MCF 10A (cell line): ENCODE measurements at places on chromosomes 13 and 19.

DNA sequence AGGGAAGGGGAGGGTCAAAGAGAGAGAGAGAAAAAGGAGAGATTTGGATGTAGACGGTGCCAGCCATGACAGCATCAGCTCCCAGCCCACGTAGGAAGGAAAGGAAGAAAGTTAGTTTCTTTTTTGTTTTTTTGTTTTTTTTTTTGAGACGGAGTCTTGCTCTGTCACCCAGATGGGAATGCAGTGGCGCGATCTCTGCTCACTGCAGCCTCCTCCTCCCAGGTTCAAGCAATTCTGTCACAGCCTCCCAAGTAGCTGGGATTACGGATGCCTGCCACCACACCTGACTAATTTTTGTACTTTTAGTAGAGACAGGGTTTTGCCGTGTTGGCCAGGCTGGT is 27.6 kb downstream of the ELL start:
- no peak for DNase-seq

- DNase-seq: no peak
Observed at GRCh38 chr19:15337202-15337601, 4.9 kb upstream of the BRD4 start.

GRCh38 chr13:71320452-71320851 is 546.6 kb downstream of the DACH1 start:
- DNase-seq: peak; percentile 28

DNA sequence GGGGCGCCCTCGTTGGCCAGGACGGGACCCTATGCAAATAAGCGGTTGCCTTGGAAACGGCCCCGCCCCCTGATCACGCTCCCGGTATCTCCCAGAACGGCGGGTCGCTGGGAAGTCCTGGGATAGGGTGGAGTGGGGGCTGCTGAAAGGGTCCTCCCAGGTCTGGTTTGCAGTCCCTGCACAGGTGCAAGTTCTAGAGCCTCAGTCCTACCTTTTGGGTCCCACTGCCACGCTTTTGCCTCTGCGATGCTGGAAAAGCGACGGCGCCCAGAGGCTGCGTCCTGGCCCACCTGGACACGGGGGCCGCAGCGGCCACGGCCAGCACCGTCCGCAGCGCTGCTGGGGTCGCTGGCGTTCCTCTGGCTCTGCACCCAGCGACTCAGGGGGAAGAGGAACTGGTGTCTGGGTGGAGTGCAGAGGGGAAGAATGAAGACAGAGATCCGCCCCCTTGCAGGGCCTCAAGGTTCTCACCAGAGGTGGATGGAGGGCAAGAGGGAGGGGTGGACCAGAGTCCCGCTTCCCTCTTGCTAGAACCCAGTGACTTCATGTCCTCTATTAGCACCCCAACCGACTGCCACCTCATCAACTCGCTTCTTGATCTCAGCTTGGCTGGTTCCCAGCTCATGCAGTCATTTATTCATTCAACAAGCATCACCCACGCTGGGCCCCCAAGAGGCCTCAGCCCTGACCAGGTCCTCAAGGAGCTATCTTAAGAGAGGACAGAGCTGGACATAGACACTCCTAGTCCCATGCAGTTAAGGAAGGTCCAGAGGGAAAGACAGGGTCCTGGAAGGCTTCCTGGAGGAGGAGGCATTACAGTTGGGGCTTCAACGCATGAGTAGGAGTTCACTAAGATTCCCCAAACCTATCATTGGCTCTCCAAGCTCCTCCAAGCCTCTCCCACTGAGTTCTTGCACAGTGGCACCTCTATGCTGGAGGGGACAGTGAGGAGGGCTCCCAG is at the start of gene LRRC25:
Gene LRRC25 (minus strand): TSS at position 381 of the 961 bp plus-strand sequence. CDS start 659 bp downstream, outside the sequence.
- no peak for DNase-seq

DNA sequence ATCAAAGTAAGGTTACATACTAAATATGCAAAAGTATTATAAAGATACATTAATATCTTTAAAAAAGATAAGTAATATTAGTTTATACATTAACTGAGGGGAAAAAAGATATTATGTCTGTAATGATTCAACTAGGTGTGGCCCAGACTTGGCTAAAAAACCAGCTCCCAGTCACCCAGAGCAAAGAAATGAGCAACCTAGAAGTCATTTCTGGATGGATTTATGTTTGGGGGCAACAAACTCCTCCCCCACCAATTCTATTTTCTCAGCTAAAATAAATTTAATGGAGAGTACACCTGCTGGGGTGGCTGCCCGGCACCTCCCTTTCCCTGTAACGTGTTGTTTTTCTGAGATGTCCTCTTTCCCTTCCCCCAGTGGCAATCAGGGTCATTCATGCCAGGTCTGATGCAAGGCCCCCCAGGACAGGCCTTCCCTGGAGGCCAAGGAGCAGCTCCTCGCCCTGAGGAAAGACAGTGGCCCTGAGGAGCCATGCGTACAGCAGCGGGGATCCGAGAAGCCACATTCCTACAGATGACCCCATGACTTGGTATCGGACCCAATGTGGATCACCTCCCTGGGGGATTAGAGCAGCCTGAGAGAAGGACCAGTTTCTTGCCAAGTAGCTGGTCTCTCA is 78.6 kb upstream of the DOCK9 start:
- DNase-seq: peak; percentile 18

DNA sequence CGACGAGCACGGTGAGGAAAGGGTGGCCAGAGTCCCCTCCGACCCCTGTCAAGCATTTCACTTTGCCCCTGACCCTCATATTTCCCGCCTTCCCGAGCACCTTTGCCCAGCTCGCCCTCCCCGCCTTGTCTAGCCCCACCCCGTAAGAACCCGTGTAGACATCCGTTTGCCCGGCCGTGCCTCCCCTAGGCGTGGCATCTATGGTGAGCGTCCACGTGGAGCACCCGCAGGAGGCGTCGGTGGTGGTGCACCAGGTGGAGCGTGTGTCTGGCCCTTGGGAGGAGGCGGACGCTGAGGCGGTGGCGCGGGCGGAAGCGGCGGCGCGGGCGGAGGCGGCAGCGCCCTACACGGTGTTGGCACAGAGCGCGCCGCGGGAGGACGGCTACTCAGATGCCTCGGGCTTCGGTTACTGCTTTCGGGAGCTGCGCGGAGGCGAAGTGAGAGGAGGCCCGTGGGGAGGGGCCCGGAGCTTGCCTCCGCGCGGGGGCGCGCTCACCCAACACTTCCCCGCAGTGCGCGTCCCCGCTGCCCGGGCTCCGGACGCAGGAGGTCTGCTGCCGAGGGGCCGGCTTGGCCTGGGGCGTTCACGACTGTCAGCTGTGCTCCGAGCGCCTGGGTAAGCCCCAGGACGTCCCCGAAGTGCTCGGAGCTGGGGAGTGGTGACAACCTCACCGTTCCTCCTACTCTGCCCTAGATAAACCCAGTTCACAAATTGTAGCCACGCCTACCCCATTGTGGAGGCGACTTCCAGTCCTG is 4.2 kb downstream of the LTBP4 start:
- DNase-seq: peak; percentile 94

GRCh38 chr13:114105521-114106225 is 26.8 kb downstream of the RASA3 start:
- DNase-seq: no peak

DNA sequence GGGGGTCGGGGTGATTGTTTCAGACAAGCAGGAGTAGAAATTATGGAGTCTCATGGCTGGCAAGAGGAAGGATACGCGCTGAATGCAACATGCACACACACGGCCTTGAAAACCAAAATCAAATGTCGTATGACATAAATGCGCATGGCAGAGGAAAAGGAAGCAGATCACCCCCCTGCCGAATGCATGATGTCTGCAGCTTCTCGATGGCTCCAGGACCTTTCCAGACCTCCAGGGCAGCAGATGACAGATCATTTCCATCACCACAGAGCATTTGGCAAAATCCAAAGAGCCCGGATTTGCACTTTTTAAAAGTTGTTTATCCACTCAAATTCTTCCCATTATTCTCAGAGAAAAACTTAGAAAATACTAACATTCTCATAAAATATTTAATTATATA is 211.7 kb downstream of the NHLRC3 start:
- DNase-seq: no peak

DNA sequence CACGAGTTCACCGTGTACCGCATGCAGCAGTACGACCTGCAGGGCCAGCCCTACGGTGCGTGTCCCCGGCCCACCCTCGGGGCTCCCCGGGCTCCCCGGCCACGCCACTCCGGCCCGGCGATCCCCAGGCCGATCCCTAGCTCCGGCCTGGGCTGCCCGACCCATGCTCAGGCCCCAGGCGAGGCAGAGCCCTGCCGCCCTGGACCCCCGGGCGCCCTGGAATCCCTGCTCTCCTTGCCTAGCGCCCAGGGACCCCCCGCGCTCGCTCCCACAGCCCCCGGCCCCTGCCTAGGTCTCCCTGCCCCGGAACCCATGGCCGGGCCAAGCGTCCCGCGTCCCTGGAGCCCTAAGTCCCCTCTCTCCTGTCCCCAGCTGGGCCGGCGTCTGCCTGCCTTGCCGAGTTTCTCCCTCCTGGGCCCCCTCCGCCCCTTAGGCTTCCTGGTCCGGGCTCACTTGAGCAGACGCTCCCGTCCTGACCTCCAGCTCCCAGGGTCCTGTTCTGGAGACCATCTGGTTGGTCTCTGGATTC is 494 bp downstream of the NCLN start:
- no peak for DNase-seq

DNA sequence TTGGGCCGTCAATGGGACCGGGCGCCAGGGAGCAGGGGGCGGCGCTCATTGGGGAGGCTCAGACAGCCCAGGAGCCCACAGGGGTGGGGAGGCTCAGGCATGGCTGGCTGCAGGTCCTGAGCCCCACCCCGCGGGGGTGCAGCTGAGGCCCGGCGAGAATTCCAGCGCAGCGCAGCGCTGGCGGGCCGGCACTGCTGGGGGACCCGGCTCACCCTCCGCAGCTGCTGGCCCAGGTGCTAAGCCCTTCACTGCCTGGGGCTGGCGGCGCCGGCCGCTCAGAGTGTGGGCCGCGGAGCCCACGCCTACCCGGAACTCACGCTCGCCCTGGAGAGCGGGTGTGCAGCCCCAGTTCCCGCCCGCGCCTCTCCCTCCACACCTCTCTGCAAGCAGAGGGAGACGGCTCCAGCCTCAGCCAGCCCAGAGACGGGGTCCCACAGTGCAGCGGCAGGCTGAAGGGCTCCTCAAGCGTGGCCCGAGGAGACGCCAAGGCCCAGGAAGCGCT is 1227.4 kb downstream of the PCDH17 start:
- no peak for DNase-seq

DNA sequence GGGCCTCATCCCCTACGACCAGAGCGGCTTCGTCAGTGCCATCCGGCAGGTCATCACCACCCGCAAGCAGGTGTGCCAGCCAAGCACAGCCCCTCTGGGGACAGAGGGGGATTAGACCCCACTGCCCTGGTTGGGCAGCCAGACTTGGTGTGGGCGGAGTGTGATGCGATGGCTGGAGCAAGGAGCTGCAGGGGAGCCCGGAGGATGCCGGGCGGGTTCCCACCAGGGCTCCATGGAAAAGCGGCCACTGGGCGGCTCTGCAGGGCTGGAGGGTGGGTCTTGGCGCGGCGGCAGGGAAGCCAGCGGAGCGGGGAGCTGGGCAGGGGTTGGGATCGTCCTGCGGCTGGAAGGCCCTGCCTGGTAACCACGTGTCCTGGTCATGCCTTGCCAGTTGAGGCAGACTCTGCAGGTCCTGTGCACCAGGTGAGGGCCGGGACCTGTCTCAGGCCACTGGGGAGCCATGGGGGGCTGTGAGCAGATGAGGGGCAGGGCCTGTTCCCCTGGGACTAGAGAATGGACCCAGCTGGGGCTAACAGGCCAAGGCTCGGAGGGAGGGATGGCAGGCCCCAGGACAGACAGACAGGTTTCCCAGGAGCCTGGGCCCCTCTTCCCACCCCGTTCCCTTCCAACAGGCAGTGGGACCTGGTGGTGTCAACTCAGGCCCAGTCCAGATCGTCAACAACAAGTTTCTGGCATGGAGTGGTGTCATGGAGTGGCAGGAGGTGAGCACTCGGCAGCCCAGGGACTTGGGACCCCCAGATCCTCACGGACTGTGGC is 6.3 kb downstream of the PTOV1 start:
- no peak for DNase-seq

DNA sequence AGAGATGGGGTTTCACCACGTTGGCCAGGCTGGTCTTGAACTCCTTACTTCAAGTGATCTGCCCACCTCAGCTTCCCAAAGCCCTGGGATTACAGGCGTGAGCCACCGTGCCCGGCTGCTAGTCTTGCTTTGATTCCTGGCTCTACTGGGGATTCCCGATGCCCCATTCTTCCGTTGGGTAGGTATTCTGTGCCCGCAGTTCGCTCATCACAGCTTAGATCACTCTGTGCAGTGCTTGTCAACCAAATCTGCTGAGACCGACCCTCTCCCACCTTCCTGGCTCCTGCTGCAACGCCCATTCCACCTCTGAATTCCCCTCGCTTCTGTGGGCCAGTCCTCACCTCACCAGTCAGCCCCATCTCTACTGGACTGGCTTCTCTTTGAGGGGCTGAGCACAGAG is 4.6 kb upstream of the ZNF414 start:
- no peak for DNase-seq

DNA sequence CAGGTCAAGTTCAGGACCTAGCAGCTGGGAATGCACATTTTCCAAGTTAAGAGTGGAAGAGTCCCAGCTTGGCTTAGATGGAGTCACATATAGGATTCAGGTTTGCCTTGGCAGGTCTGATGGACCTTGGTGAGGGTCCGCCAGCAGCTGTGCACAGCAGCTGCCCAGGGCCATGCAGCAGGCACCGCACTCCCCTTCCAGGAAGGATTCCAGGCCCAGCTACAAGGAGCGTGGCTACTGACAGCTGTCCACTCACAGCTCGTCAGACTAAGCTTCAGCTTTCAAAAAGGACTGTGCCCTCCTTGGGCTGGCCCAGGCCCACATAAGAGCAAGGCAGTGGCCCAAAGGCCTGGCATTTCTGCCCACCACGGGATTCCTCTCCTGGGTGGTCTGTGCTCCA is 68.4 kb downstream of the ALOX5AP start:
- no peak for DNase-seq

GRCh38 chr13:27659145-27659865 is 37.6 kb downstream of the POLR1D start:
- no peak for DNase-seq

- peak; percentile 90 for DNase-seq
Observed at GRCh38 chr19:40921005-40921897, 39.2 kb upstream of the CYP2A7 start.

DNA sequence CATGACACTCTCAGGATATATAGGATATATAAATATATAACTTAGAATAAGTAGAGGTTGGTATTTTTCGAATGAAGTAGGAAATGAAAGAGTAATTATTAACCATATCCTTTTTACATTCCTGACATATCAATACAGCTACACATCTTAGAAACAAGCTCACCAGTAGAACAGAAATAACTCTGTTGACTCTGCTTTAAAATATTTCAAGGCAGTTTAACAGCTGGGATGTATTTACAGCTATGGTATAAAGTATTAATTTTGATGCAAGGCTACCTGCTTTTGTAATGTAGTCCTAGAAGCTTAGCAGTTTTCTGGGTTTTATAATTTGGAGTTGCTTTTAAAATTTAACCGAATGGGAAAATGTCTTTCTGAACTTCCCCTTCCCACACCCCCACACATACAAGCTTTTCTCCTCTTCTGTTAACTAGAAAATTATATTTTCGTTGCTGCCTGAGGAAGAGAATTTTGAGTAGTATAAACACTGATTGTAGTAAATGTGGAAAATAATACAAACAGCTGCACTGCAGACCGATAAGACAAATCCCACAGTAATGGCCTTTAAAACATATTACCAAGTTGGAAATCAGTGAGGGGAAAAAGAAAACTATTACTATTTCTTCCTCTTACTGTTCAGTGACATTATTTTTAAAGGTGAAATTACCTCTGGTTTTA is 147.7 kb downstream of the GGACT start:
- DNase-seq: no peak
